ENCODE measurements at places on chromosomes 6 and 20. TPM values are rescaled to one million over a fixed set of nuclear protein-coding genes. Genes with fewer than 3 reads are reported as not detected.

VSTM2L gene
- total RNA-seq, result 40.5 TPM

PTP4A1 gene
- 58.6 TPM for total RNA-seq

POU5F1 gene
- total RNA-seq, result 1.3 TPM

EPHA7 gene
- total RNA-seq, result 3.0 TPM

ADGRG6 gene
- 4.4 TPM for total RNA-seq

PDE10A gene
- total RNA-seq, result 8.6 TPM

KIAA0408 gene
- 1.3 TPM for total RNA-seq

NFS1 gene
- 58.3 TPM for total RNA-seq
